ENCODE measurements at places on chromosomes 13 and 19. TPM values are rescaled to one million over a fixed set of nuclear protein-coding genes. Genes with fewer than 3 reads are reported as not detected.

The CLEC4G gene
- 3.3 TPM for total RNA-seq

The KLK11 gene
- 0.71 TPM for total RNA-seq

The ACTL9 gene
- not detected for total RNA-seq

The LHB gene
- not detected for total RNA-seq

The SPACA7 gene
- not detected for total RNA-seq

The RASIP1 gene
- 11.3 TPM for total RNA-seq

The P2RY11 gene
- 3.9 TPM for total RNA-seq

The ATXN8OS gene
- not detected for total RNA-seq

The SIGLEC5 gene
- 0.36 TPM for total RNA-seq

GRCh38 chr13:101795025-101795424, 342.6 kb downstream of the ITGBL1 start:
- no peak for DNase-seq
- H3K4me1 ChIP-seq = no peaks in the 10 kb centered on the region
- no peaks in the 10 kb centered on the region for H3K27me3 ChIP-seq
- no peak overlapping the region for H3K4me3 ChIP-seq
- no peak overlapping the region for H3K27ac ChIP-seq

DNA sequence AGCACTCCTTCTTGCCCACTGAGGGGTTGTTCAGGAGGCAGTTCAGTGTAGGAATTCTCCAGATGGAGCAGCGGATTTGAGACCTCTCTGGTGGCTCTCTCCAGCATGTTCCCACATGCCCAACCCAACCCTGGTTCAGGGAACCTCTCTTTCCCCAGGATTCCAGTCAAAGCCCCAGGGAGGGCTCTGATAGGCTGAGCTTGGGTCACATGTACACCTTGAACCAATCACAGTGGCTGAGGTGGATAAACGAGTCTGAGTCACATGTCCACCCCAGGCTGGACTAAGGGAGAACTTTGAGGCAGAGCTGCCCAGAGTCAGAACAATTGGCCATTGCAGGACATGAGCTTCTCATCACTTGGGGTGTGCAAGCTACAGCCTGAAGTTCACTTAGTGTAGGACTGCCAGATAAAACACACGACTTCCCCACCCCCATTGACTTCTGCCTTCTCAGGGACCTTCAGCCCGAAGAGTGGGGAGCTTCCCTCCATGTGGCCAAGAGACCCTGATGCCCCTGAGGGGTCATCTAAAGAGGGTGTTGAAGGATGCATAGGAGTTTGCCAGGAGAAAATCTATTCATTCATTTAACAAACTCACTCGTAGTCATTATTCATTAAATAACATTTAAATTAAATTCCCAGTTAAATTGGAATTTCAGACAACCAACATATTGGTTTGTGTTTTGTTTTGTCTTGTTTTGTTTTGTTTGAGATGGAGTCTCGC, 4.0 kb upstream of the MAST3 start:
- H3K36me3 ChIP-seq = no peaks in the 10 kb centered on the region
- DNase-seq = no peak
- no peak overlapping the region for H3K4me3 ChIP-seq
- H3K27me3 ChIP-seq = peaks cover 11% of the 10 kb centered on the region
- peaks cover 8% of the 10 kb centered on the region for H3K4me1 ChIP-seq

DNA sequence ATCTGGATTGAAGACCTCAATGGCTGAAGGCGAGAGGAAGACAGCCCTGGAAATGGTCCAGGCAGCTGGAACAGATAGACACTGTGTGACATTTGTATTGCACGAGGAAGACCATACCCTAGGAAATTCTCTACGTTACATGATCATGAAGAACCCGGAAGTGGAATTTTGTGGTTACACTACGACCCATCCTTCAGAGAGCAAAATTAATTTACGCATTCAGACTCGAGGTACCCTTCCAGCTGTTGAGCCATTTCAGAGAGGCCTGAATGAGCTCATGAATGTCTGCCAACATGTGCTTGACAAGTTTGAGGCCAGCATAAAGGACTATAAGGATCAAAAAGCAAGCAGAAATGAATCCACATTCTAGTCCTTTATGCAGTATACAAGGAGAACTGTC, 1.2 kb downstream of the POLR1D start:
- H3K27me3 ChIP-seq = no peaks in the 10 kb centered on the region
- peak overlapping the region; percentile 90 for H3K4me3 ChIP-seq
- no peak for DNase-seq
- no peaks in the 10 kb centered on the region for H3K36me3 ChIP-seq

DNA sequence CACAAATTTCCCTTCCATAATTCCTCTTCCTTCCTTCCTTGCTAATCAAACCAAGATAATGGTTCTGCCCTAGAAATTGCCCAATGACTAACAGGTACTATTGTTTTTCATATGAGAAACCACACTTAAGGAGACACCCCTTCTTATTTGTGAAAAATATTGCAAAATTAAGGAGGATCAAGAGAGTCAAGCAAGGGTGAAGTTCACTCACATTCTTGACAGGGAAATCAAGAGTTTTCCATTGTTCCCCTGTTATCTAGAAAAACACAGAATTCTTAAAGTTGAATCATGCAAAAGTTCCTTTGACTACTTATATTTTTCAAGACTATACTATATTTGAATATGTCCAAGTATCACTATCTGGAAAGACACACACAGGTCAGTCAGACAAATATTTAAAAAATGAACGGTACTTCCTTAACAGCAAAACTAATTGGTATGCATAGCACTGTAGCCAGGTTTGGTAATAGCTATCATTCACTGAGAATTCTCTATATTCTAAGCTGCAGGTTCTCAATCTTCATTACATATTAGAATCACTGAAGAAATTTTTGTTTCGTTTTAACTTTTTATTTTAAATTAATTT, 897.2 kb downstream of the DIAPH3 start:
- no peak overlapping the region for H3K27ac ChIP-seq
- no peaks in the 10 kb centered on the region for H3K4me1 ChIP-seq
- no peak for DNase-seq
- no peaks in the 10 kb centered on the region for H3K36me3 ChIP-seq

- DNase-seq = no peak
- peaks cover 36% of the 10 kb centered on the region for H3K4me1 ChIP-seq
- peak overlapping the region; percentile 83 for H3K27ac ChIP-seq
- peak overlapping the region; percentile 79 for H3K4me3 ChIP-seq
- no peaks in the 10 kb centered on the region for H3K36me3 ChIP-seq
- no peaks in the 10 kb centered on the region for H3K27me3 ChIP-seq
Measured at GRCh38 chr13:38348861-38349389, 726 bp upstream of the UFM1 start.

DNA sequence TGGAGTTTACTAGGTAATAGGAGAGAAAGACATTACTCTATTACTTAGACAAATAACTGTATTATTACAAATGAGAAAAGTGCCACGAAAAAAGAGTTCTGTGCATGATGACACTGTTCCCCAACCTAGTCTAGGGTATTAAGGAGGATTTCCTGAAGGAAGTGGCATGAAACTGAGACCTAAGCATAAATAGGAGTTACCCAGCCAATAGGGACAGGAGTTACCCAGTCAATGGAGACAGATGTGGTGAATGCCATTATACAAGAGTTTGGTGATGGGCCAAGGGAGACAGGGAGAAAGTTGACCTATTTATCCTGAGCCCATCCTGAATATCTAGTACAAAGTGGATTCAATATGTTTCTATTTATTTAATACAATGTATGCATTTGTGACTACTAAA, 65.4 kb downstream of the KL start:
- no peak overlapping the region for H3K27ac ChIP-seq
- H3K4me1 ChIP-seq = peaks cover 9% of the 10 kb centered on the region
- no peaks in the 10 kb centered on the region for H3K27me3 ChIP-seq
- DNase-seq = no peak

GRCh38 chr13:39451301-39451700, 151.7 kb downstream of the LHFPL6 start:
- DNase-seq = no peak
- no peaks in the 10 kb centered on the region for H3K36me3 ChIP-seq
- peaks cover 35% of the 10 kb centered on the region for H3K4me1 ChIP-seq

DNA sequence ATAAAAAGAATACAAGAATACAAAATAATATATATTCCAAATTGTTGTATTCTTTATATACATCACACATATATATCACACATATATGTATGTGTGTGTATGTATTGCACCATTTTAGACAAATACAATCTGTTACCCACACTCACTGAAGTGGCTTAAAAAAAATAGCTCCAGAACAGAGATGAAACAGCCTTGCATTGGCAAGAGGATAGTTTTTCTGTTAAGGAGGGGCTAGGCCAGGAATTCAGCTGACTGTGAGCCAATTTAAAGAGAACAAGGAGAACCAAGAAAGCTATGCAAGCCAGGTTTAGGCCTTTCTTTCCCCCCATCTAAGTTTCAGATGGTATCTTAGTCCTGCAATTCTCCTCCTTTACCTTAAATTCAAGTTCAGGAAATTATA, 257.5 kb downstream of the MZT1 start:
- H3K4me3 ChIP-seq = no peak overlapping the region
- no peak overlapping the region for H3K27ac ChIP-seq
- H3K27me3 ChIP-seq = no peaks in the 10 kb centered on the region
- H3K36me3 ChIP-seq = no peaks in the 10 kb centered on the region

GRCh38 chr13:39602277-39602613, 748 bp downstream of the LHFPL6 start:
- no peak for DNase-seq
- H3K36me3 ChIP-seq = no peaks in the 10 kb centered on the region
- peak overlapping the region; percentile 80 for H3K4me3 ChIP-seq
- H3K4me1 ChIP-seq = peaks cover 12% of the 10 kb centered on the region

GRCh38 chr13:63351533-63351932, 1935.9 kb upstream of the PCDH20 start:
- H3K27ac ChIP-seq = no peak overlapping the region
- no peaks in the 10 kb centered on the region for H3K4me1 ChIP-seq
- no peaks in the 10 kb centered on the region for H3K27me3 ChIP-seq
- no peak overlapping the region for H3K4me3 ChIP-seq
- no peak for DNase-seq
- H3K36me3 ChIP-seq = no peaks in the 10 kb centered on the region

DNA sequence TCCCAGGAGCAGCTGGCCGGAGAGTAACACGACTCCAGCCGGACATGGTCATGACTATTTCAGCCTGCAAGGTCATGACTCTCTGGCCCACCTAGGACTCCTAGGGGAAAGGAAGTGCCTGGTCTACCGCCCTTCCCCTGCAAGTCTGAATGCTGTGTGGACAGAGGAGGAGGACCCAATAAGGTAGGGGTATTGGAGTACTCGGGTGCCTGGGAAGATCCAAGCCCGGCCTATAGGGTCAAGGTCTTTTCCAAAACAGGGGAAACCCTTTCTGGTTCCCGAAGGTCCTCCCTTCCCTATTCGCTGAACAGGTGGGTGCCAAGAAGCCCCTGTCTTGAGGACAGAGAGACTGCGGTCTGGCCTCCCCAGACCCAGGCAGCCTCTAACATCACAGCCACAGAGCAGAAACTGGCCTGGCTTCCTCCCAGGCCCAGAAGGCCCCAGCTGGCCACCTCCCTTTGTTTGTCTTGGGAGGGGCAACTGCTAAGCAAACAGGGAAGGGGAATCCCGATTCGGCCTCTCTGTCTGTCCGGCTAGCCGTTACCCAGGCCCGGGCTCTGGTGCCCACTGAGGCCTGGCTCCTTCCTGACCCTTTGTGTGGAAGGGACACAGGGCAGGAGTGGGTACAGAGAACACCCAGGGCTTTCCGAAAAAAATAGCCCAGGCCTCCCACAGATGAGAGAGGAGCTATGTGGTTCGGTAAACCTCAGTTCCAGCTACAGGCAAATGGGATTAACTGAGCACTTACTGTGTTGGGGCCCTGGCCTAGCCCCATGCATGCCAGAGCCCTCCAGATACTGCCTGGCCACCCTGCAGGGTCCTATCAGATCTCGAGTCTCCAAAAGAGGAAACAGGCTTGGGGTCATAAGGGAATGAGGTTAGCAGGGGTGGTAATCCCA, 5.2 kb upstream of the GRAMD1A start:
- H3K27ac ChIP-seq = peak overlapping the region; percentile 7
- H3K4me1 ChIP-seq = no peaks in the 10 kb centered on the region
- no peak overlapping the region for H3K4me3 ChIP-seq
- H3K27me3 ChIP-seq = no peaks in the 10 kb centered on the region
- H3K36me3 ChIP-seq = no peaks in the 10 kb centered on the region

- no peaks in the 10 kb centered on the region for H3K4me1 ChIP-seq
- H3K27ac ChIP-seq = no peak overlapping the region
- H3K4me3 ChIP-seq = no peak overlapping the region
- no peaks in the 10 kb centered on the region for H3K27me3 ChIP-seq
- peaks cover 42% of the 10 kb centered on the region for H3K36me3 ChIP-seq
Measured at GRCh38 chr19:3610745-3611717, 4.4 kb upstream of the TBXA2R start.

DNA sequence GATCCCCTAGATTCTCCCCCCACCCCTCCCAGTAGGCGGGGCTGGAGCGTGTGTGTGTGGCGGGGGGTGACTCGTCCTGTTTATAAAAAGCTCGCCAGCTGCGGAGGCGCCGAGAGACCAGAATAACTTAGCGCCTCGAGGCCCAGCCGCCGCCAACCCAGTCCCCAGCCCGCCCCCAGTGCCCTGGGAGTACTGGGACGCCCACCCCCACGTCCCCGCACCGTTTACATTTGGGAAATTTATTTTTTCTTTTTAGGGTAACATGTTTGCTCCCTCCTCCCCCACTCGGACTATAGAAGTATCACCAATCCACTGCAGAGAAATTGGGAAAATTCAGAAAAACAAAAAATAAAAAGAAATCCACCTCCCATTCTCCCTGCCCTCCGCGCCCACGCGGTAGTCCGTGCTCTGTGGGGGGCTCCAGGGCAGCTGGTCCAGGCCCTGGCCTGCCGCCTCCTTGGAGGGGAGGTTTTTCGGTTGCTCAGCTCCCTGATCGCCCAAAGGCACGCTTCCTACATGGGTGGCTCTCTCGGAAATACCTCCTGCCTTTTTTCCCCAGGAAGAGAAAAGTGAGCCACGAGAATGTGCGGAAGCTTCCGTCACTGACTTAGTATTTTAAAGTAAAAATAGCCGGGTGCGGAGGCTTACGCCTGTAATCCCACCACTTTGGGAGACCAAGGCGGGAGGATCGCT, 1.5 kb upstream of the RAB3A start:
- H3K27ac ChIP-seq = peak overlapping the region; percentile 95
- H3K4me3 ChIP-seq = peak overlapping the region; percentile 53
- peak; percentile 96 for DNase-seq

DNA sequence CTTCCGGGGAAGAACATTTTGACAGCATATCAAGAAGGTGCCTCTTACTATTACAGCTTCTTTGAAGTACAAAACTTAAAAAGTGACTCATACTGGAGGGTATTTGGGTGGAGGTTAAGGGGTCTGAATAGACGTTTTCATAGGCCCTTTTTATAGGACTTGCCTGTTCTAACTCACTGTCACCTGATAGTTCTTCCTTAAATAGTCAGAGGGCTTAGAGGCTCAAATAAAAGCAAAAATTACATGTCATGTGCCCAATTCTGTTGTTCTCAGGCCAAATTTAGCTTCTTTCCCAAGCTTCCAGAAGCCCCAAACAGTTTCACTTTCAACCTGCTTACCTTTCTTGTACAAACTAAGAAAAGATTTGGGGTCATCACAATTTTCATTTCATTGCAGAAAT, 16.1 kb upstream of the SLC46A3 start:
- no peaks in the 10 kb centered on the region for H3K4me1 ChIP-seq
- no peak overlapping the region for H3K4me3 ChIP-seq
- H3K36me3 ChIP-seq = no peaks in the 10 kb centered on the region
- DNase-seq = no peak
- H3K27ac ChIP-seq = no peak overlapping the region

GRCh38 chr13:110356362-110356761, 49.3 kb downstream of the COL4A2 start:
- H3K4me3 ChIP-seq = no peak overlapping the region
- H3K27ac ChIP-seq = peak overlapping the region; percentile 70
- no peaks in the 10 kb centered on the region for H3K36me3 ChIP-seq
- H3K27me3 ChIP-seq = no peaks in the 10 kb centered on the region
- peaks cover 75% of the 10 kb centered on the region for H3K4me1 ChIP-seq
- DNase-seq = no peak

Data from sigmoid colon (tissue), 7 donors.